Germinal center (tissue), 1 donor: ENCODE measurements at places on chromosomes 5 and 9.

DNA sequence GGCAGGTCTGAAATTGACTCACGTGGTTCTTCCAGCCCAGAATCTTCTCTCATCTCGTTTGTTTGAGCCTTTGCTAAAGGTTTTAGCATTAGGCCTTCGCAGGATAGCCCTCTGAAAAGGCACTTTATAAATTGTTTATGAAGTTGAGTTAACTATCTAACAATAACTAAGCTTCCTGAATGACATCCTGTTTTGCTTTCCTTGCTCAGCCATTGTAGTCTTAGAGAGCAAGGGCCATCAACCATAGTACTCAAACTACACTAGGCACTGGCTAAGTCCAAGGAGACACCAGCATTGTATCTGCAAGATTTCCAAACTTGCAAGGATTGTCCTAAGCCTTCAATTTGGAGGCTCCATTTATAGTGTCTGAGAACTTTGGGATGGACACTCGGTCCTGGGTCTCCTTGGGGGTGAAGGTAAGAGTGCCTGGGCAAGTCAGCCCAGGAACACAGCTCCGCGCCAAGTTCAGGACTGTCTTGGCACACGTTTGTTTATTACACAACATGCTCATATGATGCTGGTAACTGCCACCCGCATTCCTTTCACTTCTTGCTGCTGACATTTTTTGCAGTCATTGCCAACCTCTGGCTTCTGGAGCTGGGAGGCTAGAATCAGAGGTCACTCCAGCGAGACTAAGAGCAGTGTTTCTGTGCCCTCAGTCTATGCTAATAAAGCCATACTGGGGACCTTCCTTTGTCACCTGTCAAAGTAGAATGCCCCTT is 151.1 kb downstream of the ESM1 start:
- DNase-seq: no peak

GRCh38 chr5:138874241-138874640 is 894 bp downstream of the LRRTM2 start:
- DNase-seq: no peak

GRCh38 chr5:34891981-34892380 is 23.3 kb downstream of the RAD1 start:
- DNase-seq: no peak

DNA sequence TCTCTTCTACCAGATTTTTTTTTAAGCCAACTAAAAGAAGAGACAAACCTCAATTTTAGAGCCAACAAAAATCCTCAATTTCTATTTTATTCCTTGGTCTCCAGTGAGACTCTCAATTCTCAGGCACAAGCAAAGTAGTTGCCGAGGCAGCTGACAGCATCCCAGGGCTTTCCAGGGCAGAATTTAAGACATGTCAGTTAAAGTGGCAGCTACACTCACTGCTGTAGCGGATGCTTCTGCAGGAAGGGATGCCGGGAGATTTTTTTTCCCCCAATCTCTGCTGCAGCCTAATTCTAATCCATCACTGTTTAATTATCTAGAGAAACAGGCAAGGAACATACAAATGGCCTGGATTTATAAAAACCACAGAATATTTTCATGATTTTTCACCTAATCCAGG is 57.0 kb downstream of the TTC39B start:
- DNase-seq: no peak

GRCh38 chr9:69178583-69179011 is 4.5 kb downstream of the TJP2 start:
- DNase-seq: no peak

- no peak for DNase-seq
Observed at GRCh38 chr9:79471580-79472543, 99.9 kb upstream of the TLE4 start.

- DNase-seq: no peak
Observed at GRCh38 chr5:98110282-98110691, 663.2 kb upstream of the RGMB start.

DNA sequence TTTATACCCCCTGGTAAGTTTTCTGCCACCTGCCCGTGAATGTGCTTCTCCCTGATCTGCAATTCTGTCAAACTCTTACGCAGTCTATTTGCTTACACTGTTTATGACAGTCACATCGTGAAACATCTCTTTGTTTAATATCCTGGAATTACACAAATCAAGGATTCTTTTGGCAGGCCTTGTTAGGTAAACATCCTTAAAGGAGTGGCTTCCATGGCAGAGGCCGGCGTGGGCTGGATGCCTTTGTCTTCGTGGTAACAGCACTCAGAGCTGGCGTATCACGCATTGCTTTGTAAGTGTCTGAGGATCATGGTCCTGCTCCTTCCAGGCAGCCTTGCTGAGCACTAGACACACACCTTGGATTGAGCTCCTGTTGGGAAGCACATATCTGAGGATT is 145.7 kb downstream of the IRX1 start:
- no peak for DNase-seq

DNA sequence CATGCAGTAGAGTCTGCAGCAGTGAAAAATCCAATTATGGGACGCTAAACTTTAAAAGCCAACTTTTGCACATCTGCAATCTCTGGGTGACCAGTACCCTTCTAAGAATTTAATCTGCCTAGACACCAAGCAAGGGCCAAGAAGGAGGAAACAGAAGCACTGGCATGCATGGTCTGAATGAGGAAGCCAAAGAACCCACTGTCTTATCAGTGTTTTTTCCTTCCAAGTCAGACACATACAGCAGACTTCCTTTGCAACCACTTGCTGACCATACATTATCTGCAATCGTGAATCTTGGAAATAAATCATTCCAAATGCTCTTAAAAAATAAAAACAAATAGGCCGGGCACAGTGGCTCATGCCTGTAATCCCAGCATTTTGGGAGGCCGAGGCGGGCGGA is 65.9 kb downstream of the DEPDC1B start:
- DNase-seq: no peak

DNA sequence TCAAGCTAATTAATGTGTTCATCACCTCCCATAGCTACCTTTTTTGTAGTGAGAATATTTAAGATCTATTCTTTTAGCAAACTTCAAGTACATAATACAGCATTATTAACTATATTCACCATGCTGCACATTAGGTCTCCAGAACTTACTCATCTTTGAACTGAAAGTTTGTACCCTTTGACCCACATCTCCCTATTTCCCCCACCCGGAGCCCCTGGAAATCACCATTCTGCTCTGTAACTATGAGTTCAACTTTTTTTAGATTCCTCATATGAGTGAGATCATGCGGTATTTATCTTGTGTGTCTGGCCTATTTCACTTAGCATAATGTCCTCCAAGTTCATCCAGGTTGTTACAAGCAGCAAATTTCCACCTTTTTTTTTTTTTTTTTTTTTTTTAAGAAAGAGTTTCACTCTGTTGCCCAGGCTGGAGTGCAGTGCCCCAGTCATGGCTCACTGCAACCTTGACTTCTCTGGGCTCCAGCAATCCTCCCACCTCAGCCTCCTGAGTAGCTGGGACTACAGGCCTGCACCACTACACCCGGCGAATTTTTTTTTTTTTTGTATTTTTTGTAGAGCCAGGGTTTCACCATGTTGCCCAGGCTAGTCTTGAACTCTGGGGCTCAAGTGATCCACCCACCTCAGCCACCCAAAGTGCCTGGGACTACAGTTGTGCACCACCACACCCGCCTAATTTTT is 100.4 kb upstream of the SAP30L start:
- DNase-seq: no peak

DNA sequence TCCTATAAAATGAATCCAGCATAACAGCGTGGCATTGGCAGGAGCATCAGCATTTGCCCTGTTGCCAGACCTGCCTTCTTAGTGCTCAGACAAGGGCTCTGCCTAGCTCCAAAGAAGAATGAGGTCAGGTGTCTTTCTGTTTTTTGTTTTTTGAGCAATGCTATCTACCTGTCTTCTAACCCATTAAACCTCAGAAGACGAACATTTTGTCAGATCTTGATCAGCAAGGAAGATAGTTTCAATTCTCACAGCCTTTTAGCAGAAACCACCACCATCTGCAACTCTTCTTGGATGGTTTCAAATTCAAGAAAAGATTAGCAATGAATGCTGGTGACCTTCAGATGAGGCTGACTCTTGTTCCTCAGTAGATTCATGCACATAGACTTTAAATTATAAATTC is 103.5 kb upstream of the IQGAP2 start:
- DNase-seq: no peak

DNA sequence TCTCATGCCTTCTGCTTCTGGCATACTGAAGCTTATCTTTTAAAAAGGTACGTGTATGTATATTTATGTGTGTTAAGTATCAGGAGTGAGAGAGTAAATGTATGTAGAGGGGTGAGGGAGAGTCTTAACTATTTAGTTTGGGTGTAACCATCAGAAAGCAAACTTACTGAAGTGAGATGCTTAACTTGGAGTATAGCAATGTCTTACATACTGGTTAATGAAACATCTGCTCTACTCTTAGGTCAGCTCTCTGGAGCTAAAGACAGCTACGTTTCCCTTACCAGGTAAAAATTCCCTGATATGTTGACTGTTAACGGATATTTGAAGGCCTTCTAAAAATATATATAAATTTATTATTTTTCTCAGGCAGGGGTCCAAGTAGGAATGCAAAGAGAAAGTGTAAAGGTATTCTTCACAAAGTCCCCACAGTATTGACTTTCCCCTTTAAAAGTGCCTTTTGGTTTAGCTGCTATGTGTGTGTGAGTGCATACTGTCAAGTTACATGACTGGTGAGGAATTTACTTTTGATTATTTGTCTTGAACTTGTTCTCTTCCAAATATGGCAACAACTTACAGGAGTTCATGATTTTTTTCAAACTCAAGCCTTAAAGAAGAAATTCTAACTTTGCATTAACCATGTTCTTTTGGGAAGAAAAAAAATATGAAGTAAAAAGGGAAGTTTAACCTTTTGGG is 12.3 kb upstream of the C5orf24 start:
- no peak for DNase-seq

DNA sequence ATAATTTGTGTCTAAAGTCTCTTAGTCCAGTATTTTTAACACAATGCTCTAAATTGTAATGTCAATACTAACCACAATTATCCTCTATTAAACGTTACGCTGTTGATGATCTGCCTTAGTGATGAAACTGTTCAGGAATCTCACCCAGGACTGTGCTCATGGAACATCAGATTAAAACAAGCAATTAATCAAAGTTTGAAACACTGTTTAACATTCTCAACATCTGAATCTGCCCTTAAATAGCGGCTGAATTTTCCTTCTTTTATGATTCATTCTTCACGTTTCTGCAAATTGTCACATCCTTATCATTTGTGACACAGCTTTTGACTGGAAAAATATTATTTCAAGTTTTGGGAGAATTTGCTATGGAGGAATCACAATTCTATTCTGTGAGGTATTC is 113.8 kb downstream of the MARCHF11 start:
- no peak for DNase-seq

DNA sequence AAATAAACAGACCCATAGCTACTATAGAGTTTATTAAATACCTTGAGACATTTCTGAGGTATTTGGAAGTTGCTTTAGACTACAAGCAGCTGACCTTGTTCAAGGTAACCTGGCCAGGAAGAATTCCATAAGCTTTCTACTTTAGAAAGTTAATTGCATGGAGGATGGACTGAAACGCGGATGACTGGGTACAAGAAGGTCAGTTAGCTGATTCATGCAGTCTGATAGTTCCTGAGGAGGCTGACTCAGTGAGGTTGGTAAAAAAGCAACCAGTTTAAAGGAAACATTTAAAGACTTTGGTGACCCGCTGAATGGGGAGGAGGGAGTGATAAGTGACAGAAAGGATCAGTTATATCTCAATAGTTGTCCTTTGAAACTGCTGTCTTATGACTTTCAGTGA is 670.1 kb upstream of the CDH9 start:
- DNase-seq: no peak

DNA sequence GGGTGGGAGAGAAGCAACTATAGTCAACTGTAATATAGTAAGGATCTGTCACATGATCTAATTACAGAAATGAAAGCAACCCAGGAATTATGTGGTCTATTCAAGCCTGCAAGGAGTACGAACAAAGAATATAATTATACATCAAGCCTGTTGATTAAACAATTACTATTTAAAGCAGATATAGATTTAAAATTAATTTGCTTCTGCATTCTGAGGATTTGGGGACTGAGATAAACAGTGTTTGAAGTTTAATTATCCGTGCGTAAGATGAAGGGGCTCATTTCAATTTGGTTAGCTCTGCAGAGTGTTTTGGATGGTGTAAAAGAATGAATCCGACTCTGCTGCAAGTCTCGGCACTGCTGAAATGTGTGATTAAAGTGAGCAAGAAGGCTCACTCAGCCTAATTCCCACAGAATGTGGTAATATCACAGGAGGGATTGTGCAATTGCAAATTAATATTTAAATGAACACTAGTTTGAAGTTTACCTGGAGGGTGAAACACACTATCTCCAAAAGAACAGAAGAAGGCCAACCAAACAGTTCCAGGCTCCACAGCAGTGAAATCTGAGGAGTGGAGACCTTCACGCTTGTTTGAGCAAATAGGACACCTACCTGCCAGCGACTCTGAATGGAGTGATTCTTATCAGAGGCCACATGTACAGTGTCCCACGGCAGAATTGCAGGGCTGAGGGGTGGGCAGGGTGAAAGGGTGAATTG is 420.6 kb upstream of the SLC30A5 start:
- DNase-seq: no peak

- DNase-seq: no peak
Observed at GRCh38 chr5:34833976-34834793, 4.8 kb upstream of the TTC23L start.

DNA sequence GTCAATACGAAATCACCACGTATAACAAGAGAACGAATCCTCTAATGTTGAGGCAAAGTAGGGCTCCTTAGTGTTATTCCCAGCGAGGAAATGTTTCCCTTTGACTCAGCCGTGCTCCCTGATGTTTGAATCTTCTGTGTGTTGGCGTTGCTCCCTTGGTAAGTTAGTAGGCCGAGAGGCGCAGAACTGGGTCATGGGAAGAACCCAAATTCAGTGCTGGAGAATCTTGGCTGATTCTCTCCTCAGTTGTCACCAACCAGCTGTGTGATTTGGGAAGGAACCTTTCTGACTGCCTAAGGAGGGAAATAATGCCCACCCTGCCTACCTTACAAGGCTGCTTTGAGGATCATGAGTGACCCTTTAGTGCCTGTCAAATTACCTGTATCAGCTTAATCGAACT is 22.5 kb downstream of the PRKACG start:
- DNase-seq: no peak

- peak; percentile 45 for DNase-seq
Observed at GRCh38 chr9:133429641-133430161, 7.5 kb downstream of the ADAMTS13 start.
